ENCODE measurements at places on chromosomes 12 and 14.
A peak's percentile ranks its signal among the peaks of the same experiment; 100 is the strongest.

DNA sequence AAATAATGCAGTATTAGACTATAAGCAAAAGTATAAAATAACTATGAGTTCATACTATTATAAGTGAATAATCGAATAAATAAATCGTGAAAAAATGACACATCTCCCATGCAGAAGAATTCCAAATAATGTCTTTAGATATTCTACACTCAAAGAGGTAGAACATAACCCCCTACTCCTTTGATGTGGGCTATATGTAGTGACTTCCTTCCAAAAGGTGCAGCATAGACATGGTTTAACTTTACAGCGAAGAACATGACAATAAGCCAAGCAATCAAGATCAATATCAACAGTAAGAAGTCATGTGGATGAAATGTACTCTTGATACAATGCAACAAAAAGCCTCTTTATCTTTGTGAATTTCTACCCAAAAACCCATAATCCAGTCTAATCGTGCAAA lies 46.0 kb upstream of the HIF1A start:
- DNase-seq = no peak

DNA sequence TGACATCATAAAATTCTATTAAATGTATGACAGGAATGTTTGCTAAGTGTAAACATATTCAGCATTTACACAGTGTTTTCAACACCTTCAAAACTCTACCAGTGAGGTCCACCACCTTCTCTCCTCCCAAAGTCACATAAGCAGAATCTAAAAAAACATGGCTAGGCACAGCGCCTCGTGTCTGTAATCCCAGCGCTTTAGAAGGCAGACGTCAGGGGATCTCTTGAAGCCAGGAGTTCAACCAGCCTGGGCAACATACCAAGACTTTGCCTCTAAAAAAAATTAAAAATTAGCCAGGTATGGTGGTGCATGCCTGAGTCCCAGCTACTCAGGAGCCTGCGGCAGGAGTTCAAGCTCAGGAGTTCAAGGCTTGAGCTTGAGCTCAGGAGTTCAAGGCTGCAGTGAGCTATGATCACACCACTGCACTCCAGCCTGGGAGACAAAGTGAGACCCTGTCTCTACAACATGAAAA lies 30.0 kb downstream of the NUMB start:
- DNase-seq = no peak

GRCh38 chr14:51516706-51517395 lies 134.9 kb upstream of the FRMD6 start:
- no peak for DNase-seq

- no peak for DNase-seq
These were observed 29.7 kb downstream of the CCDC85C start for GRCh38 chr14:99574099-99574880.

- DNase-seq = no peak
These were observed 25.3 kb downstream of the AK7 start for GRCh38 chr14:96417254-96417653.

- DNase-seq = no peak
These were observed 37.9 kb downstream of the RAD9B start for GRCh38 chr12:110540048-110540447.

DNA sequence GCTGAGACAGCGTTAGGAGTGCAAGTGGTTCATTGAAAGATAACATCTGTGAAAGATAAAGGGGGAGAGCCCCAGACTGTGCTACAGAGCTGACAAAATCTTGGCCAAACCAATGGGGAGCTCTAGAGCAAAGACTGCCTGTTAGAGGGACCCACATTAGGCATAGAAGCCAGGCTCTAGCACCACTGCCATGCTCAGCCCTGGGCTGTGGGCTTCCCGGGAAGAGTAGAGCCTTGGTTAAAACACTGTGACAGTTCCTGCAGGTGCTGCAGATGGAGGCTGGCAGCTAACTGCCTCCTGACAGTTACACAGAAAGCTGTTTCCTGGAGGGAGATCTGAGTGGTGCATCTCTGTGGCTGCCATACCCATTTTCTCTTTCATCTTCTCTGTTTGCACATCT lies 23.0 kb downstream of the TSHR start:
- no peak for DNase-seq

DNA sequence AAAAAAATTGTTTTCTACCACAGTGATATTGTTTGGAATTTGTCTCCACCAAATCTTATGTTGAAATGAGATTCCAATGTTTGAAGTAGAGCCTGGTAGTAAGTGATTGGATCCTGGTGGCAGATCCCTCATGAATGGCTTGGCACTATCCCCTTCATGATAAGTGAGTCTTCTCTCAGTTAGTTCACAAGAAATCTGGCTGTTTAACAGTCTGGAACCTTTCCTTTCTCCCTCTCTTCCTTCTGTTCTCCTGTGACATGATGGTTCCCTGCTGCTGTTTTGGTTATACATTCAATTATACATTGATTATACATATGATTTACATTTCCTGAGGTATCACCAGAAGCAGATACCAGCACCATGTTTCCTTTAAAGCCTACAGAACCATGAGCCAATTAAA lies 442.2 kb downstream of the SLC6A15 start:
- DNase-seq = no peak

DNA sequence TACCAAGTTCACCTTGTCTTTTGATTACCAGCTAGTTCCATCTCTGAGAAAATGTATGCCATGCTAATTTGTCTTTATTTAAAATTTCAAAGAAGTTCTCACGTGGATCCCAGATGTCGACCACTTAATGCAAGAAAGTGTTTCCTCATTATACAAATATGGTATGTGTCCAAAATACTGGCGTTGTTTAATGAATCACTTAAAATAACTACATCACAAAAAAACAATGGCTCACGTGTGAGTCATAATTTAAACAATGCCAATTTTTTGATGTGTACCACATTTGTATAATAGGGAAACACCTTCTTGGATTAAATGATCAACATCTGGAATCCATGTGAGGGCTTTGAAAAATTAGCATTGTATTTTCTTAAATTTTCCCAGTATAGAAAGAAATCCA lies 40.8 kb downstream of the DBX2 start:
- no peak for DNase-seq

DNA sequence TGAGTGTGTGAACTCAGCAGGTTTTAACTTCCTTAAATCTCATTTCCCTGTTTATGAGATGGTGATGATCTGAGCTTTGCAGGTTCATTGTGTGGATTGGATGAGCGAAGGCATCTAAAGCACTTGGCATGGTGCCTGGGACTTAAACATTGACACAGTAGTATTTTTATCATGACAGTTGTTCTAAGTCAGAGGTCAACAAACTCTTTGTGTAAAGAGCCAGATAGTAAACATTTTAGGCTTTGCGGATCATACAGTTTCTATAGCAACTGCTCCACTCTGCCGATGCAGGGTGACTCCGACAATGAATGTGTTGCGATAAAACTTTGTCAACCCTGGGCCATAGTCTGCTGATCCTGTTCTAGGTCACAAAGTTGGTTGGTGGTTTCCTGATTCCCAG lies 25.2 kb downstream of the SLC24A4 start:
- no peak for DNase-seq

- no peak for DNase-seq
These were observed 128.1 kb upstream of the AEBP2 start for GRCh38 chr12:19311165-19311564.

DNA sequence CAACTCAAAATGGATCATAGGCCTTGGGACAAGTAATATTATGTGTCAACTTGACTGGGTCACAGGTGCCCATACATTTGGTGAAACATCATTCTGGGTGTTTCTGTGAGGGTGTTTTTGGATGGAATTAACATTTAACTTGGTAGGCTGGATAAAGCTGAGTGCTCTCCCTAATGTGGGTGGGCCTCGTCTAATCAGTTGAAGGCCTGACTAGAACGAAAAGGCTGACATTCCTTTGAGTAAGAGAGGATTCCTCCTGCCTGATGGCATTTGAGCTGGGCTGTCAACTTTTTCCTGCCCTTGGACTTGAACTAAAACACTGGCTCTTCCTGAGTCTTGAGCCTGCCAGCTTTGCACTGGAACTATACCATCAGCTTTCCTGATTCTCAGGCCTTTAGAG lies 93.4 kb upstream of the ESRRB start:
- DNase-seq = no peak

DNA sequence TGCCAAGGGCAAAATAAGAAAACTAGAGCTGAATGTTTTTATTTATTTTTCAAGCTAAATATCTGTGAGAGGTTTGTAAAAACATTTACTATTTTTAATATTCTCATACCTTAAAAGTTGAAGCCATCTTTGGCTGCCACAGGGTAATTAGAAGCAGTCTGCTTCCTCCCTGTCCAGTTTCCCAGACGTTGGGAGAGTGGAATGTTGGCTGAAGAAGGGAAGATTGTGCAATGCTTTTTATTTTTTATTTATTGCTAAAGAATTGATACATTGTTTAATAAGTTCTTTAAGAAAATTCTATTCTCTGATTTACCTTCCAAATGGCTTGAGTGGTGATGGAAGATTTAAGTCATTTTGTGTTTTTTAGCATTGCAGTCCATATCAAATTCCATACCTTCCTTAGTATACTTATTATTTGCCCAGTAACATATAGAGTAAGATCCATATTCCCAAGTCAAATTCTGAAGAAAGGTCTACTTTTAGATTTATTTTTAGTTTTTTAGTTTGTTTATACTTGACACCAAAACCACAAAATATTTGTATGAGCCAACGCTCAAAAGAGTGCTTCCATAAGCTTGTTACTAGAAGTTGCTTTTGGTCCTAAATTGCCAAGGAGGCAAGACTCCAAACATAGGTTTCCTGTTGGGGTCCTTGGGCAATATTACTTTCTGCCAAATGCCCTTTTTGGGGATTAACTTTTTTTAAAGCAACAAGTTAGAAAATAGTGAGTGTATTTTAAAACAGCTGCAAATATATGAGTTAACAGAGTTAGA lies 124.0 kb upstream of the CPM start:
- DNase-seq = no peak

DNA sequence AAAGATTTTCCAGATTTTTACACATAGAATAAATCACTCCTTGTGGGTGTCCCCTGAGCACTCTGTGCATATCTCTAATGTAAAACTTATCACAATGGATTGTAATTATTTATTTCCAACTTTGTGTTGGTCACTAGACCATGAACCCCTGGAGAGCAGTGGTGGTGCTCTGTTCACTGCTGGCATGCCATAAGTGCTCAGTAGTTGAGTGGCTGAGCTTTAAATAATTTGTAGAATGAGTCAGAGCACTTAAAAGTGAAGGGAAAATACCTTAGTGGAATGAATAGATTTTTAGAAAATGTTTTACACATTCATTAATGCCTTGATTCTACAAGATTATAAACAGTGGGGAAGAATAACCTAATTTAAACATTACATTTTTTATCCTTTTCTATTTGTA lies 6.3 kb downstream of the MGAT4C start:
- DNase-seq = no peak

DNA sequence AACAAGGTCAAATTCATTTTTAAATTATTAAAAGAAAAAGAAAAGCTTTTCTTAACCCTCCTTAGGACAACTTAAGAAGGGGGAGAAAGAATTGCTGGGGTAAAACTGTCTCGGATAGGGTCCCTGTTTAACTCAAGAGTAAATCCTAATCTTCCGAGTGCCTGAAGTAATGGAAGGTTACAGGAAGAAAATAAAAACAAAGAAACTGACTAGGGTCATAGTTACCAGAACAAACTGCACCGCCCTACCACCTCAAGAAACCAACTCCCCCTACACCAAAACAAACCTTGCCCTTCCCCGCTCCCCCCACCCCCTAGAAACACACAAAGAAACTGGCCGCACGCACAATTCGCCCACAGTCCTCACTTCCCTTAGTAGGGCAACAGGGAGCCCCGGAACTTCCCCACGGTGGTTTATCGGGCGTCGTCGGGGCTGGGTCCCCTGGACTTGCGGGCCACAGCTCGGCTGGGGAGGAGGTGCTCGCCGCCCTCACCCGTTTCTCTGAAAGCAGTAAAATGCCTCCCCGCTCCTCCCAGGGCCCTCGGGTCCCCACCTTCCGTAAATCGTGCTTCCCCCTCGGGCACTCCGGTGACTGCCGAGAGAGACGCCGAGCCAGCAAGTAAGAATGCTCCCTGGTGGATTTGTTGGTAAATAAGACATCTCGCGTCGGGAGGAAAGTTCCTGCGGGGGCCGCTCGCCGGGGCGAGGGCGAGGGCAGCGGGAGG lies 2.4 kb downstream of the SINHCAF start:
- peak; percentile 60 for DNase-seq

DNA sequence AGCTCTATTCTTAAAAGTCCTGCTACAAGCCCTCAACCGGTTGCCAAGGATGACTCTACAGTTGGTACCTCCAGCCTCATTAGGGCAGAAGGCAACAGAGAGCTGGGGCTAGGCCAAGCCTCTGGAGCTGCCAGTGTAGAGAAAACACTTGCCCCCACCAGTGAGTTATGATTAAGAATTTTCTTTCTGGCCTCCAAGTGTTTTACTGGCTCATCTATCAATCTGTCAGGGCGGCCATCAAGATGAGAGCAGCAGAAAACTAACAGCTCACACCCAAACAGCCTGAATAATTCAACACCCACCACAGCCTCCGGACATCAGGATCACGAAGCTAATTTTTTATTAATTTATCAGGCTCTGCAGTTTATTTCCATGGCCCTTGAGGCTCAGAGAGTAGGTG lies 40.7 kb upstream of the CMKLR1 start:
- no peak for DNase-seq

DNA sequence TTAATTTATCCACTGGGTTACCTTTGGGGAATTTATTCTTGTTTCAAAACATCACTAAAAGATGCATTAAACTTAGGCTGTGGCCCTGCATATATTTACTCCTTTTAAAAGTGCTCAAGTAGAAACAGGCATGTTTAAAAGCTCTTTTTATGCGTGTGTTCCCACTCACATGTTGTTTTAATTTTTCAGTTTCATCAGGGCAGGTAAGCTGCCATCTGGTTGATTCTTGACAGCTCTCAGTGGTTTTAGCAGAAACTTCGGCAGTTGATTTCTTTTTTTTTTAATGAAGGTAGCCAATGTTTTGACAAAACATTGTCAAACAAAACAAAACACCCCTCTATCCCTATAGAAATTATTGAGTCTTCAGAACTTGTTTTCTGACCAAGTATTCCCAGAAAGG lies 89.6 kb upstream of the LGR5 start:
- no peak for DNase-seq

- DNase-seq = no peak
These were observed 147.9 kb upstream of the E2F7 start for GRCh38 chr12:77213319-77213718.

GRCh38 chr12:96448300-96448699 lies 41.1 kb upstream of the CFAP54 start:
- no peak for DNase-seq

- DNase-seq = no peak
These were observed 12.4 kb downstream of the ERG28 start for GRCh38 chr14:75648066-75648838.

Measured in germinal center (tissue), 1 donor.